ENCODE measurements at places on chromosomes 16 and 17.

DNA sequence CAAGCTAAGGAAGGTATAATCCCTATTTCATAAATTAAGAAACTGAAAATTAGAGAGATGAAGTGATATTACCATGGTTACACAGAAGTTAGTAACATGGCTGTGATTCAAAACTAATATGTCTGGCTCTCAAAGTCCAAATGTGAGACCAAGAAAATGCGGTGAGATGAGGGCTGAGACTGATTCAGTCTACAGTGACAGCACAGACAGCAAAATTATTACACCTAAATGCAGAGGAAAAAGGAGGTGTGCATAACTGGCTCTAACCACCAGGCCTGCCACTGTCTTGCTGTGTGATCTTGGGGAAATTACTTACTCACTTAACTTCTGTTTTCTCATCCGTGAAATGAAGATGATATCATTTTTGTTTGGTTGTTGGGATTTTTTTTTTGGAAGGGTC is 270.0 kb upstream of the SOX9 start:
- DNase-seq = no peak

GRCh38 chr16:27650073-27650701 is 100.2 kb downstream of the KATNIP start:
- no peak for DNase-seq

- DNase-seq = no peak
These were observed 500.7 kb upstream of the HSBP1 start for GRCh38 chr16:83306961-83307593.

- no peak for DNase-seq
These were observed 9.6 kb upstream of the LPCAT2 start for GRCh38 chr16:55499281-55499680.

DNA sequence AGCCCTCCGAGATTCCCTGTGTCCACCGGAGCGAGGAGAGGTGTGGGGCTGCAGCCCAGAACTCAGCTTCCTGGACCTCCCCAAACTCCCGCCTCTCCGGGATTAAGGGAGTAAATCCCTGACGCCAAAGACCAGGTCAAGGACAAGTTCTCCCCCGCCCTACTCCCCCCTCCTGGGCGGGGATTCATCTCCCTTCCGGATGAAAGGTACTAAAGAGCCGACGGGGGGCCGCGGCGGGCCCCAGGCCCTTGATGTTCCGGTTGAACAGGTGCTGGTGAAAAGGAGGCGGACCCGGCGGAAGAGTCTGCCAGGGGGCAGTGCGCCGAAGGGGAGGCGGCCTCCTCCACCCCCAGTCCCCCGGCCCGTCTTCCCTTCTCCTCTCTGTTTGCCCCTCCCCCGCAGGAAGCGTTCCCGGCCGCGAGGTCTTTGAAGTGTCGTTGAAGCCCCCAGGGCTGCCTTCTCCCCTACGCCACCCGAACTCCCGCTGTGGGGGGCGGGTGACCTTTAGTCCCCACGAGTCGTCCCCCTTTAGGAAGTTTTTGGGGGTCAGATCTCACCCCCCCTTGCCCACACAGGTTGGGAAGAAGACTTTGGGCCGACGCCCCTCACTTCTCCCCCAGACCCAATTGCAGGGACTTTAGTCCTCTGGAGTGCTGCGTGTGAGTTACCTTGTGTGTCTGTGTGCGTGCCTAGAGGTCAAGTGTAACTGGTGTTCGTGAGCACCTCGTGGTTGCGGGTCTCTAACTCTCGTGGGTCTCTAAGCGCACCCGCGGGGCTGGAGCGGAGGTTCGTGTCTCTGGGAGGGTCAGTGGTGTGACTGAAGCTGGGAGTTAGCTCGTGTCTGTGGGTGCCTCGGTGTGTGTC is 1.1 kb upstream of the MLLT6 start:
- peak; percentile 57 for DNase-seq

DNA sequence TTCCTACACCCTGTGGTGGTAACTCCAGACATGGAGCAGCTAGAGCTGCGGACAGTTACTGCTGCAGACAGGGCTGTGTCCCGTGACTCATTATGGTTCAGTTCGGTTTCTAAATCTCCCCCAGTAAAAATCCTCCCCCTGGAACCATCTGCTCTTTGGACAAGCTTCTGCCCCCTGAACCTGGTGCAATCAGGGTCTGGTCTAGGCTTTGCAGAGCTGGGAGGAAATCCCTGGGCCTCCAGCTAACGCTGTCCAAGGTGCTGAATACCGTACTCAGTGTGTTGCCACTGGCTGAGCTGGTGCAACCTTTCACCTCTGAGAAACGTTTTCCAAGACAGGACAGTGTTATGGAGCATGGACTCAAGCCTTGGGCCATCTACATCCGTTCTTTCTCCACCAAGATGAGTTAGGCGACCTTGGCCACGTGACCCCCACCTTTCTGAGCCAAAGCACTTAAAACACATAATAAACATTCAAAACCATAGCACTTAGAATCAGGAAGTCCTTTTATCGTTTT is 142.0 kb downstream of the CPPED1 start:
- DNase-seq = peak; percentile 78

- no peak for DNase-seq
These were observed 7.4 kb downstream of the ZNF629 start for GRCh38 chr16:30779596-30779995.

GRCh38 chr17:32123782-32124181 is 18.5 kb upstream of the RHOT1 start:
- DNase-seq = no peak

- DNase-seq = no peak
These were observed 23.3 kb upstream of the ANKRD40CL start for GRCh38 chr17:50790618-50791017.

- DNase-seq = no peak
These were observed 498.5 kb upstream of the ZFHX3 start for GRCh38 chr16:73546341-73546845.

GRCh38 chr16:86391486-86391885 is 118.8 kb upstream of the FOXF1 start:
- no peak for DNase-seq

DNA sequence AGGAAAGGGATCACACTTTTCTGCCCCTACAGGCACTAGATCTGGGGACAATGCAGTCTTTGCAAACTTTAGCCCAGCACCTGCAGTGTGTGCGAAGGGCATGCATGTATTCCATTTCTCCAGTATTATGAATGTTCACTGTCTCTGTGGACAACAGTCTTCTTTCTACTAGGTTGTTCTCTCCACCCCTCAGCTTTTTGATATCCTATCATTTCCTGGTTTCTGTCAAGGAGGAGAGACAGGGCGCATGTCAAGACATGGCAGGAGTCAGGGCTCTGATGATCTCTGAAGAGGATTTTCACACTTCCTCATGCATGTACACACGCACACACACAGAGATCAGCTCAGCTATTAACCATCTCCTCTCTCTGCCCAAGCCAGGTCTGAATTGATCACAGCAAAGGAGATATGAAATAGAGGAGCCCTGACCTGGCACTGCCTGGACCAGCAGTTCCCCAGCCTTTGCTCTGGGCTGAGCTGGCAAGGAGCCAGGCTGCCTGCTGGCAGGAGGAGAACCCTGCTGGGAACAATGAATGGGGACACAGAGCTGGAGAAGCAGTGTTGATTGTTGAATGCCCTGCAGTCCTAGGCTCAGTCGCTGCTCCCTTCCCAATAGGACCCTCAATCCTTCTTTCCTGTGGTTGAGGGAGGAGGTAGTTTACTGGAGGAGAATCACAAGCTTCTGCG is 2.6 kb downstream of the GPR179 start:
- DNase-seq = no peak

GRCh38 chr17:78563189-78564145 is 13.7 kb downstream of the DNAH17 start:
- no peak for DNase-seq

- no peak for DNase-seq
These were observed 48.8 kb downstream of the DNAH3 start for GRCh38 chr16:21101631-21102420.

DNA sequence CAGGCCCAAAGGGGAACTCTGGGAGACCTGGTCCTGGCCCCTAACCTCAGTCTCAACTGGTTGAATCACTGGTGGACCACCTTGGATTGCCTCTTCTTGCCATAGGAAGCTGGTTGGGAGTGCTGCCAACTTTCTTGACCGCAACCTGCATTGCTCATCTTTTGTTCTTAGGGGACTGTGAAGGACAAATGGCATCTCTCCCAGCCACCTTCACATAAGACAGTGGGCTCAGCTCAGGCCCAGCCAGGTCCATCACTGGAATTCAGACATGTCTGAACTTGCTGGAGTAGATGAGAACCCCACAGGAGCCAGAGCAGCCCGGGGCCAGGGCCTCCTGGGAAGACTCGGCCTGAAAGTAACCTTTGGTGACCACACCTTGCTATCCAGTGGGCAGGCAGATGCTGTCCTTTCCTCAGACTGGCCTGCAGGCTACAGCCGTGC is 18.8 kb downstream of the ADORA2B start:
- no peak for DNase-seq

GRCh38 chr16:78215222-78215621 is 115.8 kb downstream of the WWOX start:
- DNase-seq = no peak

- no peak for DNase-seq
These were observed 9.1 kb upstream of the BAHCC1 start for GRCh38 chr17:81386141-81386645.

DNA sequence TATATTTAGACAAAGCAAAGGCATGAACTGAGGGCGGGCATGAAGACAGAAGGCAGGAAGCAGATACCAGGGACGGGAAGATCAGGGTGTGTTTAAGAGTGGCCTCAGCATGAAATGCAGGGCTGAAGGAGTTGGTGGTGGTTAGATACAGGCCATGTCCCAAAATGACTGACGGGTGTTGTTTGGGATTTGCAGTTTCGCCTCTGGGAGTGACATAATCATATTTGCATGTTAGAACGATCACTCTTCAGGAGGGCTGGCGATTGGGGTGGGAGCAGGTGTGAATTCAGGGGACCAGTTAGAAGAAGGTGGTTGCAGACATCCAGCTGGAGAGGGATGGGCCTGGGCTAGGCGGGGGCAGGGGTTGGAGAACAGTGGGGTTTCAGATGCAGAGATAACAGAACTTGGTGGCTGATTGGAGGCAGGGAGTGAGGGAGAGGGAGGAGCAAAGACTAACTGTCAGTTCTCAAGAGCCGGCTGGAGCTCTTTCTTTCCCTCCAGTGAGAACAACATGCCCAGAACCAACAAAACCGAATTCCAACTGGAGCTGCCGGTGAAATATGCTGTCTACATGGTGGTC is 27.2 kb upstream of the ITGAX start:
- DNase-seq = peak; percentile 36

DNA sequence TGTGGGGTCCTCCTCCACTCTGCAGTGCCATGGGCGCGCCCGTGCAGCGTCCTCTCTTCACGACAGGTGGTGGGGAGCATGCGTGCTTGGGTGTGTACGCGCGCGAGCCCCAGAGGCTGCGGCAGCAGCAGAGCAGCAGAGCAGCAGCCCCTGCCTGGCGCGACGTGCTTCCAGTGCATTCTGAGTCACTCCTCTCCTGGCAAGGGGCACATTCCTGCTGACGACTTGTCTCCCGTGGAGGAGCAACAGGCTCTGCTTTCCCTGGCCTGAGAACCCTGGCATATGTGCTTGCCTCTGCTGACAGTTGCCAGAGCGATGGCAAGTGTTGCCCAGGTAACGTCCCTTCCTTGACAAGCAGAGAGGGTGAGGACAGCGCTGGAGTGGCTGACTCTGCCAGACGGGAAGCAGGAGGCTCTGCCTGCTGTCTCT is 133.8 kb upstream of the PLCG2 start:
- DNase-seq = no peak

- DNase-seq = no peak
These were observed 10.0 kb upstream of the ZFP3 start for GRCh38 chr17:5068236-5068635.

GRCh38 chr17:35242158-35242804 is 591 bp upstream of the SLFN5 start:
- DNase-seq = peak; percentile 46

DNA sequence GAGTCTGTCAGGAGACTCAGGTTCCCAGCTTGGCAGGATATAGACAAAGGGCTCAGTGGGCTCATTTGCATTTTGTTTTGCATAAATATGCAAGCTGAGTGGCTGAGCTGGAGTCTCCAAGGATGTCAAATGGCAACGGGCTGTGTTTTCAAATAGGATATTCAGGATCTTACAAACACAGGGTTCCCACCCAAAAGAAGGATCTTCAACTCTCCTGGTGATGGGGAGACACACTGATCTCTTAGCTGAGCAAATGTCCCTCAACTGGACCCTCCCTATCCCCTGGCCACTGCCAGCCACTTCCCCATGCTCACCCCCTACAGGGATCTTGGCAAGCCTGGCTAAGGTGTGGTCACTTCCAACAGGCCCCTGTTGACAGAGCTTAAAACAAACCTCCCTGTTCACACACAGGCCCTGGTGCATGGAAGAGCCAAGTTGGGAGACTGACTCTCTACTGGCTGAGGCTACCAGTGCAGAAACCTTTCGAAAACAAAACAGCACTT is 61.6 kb downstream of the SOX9 start:
- DNase-seq = peak; percentile 39

GRCh38 chr16:3458852-3459361 is 15.4 kb downstream of the NAA60 start:
- DNase-seq = no peak

DNA sequence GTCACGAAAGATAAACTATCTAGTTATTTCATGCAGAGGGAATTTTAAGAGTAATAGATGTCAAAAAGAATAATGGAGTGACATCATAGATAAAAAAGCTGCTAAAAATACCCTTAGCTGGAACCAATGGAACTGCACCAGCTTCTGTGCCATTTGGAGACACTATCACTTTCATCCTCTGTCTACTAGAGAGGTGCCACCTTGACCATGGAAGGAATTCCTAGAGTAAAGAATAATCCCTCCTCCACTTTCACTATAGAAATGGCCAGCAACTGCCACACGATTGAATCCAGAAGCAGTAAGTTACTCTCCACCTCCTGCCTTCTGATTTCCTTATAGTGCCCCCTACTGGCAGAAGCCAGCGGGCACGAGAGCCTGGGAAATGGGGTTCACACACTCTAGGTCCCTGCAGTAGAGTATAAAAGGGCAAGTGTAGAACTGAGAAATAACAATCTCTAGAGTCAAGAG is 2.8 kb upstream of the ALDH3A2 start:
- no peak for DNase-seq

DNA sequence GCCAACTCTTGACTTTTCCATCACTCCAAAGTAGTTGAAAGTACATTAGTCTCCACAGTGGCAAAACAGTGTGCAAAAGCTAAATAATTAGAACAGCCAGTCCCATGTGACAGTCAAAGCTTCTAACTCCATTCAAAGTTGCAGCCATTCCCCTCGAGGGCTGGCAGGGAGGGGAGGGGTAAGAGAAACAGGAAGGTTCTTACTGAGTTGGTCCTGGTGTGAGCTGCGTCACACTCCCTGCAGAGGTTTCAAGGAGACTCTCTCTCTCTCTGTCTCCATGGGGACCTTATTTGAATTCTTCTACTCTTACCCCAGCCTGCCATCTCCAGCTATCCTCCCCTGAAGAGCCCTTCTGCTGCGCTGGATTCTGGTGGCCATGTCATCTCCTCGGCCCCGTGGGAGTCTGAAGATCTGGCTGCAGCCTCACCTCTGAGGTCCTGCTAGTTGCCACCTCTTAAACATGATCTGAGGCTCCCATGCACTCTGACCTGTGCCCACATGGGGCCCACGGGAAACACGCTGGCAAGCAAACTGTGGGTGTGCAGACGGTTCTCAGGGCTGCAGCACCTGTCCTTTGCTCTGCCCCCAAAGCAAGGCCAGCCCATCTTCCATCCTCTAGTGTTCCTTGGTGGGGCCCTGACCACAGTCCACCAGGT is 23.3 kb upstream of the STH start:
- DNase-seq = no peak

- DNase-seq = no peak
These were observed 88.5 kb downstream of the ANKRD11 start for GRCh38 chr16:89401641-89402445.
